Activated T-cell treated with anti-CD3 and anti-CD28 coated beads, Interleukin-2, amount 50 U/mL, for 72 hours (primary cell): ENCODE measurements at places on chromosomes 3 and 15. TPM values are rescaled to one million over a fixed set of nuclear protein-coding genes. Genes with fewer than 3 reads are reported as not detected.

DNA sequence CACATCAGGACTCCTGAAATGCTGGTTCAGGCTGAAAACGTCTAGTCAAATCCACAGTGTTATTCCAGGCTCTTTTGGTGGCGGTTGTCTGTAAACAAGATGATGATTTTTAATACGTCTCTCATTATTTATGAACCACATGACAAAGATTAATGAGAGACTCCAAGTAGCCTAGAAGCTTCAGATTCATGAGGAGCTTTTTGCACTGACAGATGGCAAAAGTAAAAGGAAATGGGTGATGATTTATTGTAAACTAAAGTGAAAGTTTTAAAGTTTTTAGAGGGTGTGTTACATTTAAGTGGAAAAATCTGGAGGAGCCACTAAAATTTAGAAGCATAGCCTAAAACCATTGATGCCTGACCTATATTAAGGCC lies 77.0 kb downstream of the BBX start:
- peak overlapping the region; percentile 88 for H3K4me3 ChIP-seq
- H3K36me3 ChIP-seq, result no peaks in the 10 kb centered on the region
- H3K27me3 ChIP-seq, result no peaks in the 10 kb centered on the region
- no peak for DNase-seq
- peak overlapping the region; percentile 97 for H3K27ac ChIP-seq
- peaks cover 57% of the 10 kb centered on the region for H3K4me1 ChIP-seq

- peaks cover 91% of the 10 kb centered on the region for H3K4me1 ChIP-seq
- H3K27me3 ChIP-seq, result no peaks in the 10 kb centered on the region
- H3K27ac ChIP-seq, result peak overlapping the region; percentile 57
- peaks cover 4% of the 10 kb centered on the region for H3K36me3 ChIP-seq
- peak overlapping the region; percentile 90 for H3K4me3 ChIP-seq
These were observed 11.5 kb downstream of the CSK start for GRCh38 chr15:74793135-74794028.

DNA sequence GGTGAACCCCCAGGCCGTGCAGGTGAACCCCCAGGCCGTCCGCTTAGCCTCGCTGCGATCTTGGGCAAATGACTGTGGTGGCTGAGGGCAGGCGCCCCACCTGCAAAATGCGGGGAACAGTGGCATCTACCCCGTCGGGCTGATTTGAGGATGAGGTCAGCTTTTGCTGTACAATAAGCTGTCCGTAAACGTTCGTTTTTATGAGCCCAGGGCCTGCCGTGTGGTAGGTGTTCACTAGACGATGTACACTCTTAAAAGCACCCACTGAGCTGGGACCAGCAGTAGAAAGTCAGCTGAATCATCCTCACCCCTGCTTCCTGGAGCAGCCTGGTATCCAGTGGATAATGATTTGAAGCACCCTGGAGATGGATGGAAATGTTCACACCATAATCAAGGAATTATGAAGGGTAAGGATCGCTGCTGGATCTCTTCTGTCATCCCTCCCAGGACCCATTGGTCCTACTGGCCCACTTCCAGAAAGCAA lies 943 bp upstream of the PCSK6 start:
- peak overlapping the region; percentile 69 for H3K4me3 ChIP-seq
- no peak overlapping the region for H3K27ac ChIP-seq
- peaks cover 2% of the 10 kb centered on the region for H3K36me3 ChIP-seq
- DNase-seq, result no peak
- H3K4me1 ChIP-seq, result peaks cover 7% of the 10 kb centered on the region

- H3K4me1 ChIP-seq, result no peaks in the 10 kb centered on the region
- H3K27me3 ChIP-seq, result peaks cover 5% of the 10 kb centered on the region
- no peak overlapping the region for H3K4me3 ChIP-seq
- no peak overlapping the region for H3K27ac ChIP-seq
- no peaks in the 10 kb centered on the region for H3K36me3 ChIP-seq
- DNase-seq, result peak; percentile 42
These were observed 107.6 kb downstream of the PEX5L start for GRCh38 chr3:179929091-179929529.

- peaks cover 61% of the 10 kb centered on the region for H3K4me1 ChIP-seq
- peak; percentile 23 for DNase-seq
- no peak overlapping the region for H3K27ac ChIP-seq
- H3K27me3 ChIP-seq, result no peaks in the 10 kb centered on the region
- H3K36me3 ChIP-seq, result peaks cover 14% of the 10 kb centered on the region
These were observed 61.9 kb downstream of the BTLA start for GRCh38 chr3:112437146-112438022.

DNA sequence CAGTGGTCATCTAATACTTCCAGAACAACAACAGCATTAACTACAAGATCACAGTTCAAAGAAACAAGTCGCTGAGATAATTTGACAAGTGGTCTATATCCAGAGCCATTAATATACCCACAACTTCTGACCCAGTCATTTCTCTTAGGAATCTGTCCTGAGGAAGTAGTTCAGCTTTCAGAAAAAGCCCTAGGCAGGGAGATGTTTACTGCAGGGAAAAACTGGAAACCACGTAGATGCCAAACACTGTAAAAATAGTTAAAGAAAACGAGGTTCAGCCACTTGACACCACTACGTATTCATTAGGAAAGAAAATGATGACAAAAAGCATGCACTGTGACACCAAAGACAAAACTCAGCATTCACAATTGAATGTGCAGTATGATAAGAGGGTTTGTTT lies 22.3 kb upstream of the CDCP1 start:
- no peaks in the 10 kb centered on the region for H3K27me3 ChIP-seq
- no peak overlapping the region for H3K4me3 ChIP-seq
- DNase-seq, result no peak

DNA sequence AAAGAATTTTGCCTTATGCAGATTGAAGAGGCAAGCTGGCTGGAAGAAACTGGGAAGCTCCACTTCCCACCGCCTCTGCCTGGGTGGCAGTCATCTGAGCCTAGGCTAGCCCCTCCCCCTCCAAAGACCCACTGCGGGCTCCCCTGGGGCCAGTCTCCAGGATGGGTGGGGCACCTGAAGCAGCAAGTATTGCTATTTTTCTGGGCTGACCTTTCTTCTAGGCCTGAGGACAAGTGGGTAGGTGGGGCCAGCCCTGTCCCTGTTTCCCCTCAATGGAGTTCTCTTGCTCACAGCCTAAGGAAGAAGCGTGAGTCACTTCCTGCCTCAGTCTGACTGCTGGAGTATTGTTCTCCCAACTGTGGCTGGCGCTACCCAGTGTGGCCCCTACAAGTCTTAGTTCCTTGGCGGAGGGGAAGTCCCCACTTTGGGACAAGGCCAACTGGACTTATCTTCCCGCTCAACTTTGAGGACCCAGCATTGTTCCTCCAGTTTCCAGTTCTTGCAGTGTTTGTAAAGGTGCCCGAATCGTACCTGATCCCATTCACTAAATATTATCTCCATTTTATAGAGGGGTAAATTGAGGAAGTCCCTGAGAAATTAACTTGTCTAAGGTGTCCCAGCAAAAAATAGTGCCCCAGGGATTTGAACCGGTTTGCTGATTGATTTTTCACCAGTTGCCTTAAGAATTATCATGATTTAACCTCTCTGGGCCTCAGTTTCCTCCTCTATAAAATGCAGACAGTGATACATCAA lies 1.4 kb downstream of the FURIN start:
- peaks cover 65% of the 10 kb centered on the region for H3K4me1 ChIP-seq
- DNase-seq, result peak; percentile 73
- peaks cover 31% of the 10 kb centered on the region for H3K36me3 ChIP-seq
- peak overlapping the region; percentile 100 for H3K27ac ChIP-seq
- peak overlapping the region; percentile 96 for H3K4me3 ChIP-seq

DNA sequence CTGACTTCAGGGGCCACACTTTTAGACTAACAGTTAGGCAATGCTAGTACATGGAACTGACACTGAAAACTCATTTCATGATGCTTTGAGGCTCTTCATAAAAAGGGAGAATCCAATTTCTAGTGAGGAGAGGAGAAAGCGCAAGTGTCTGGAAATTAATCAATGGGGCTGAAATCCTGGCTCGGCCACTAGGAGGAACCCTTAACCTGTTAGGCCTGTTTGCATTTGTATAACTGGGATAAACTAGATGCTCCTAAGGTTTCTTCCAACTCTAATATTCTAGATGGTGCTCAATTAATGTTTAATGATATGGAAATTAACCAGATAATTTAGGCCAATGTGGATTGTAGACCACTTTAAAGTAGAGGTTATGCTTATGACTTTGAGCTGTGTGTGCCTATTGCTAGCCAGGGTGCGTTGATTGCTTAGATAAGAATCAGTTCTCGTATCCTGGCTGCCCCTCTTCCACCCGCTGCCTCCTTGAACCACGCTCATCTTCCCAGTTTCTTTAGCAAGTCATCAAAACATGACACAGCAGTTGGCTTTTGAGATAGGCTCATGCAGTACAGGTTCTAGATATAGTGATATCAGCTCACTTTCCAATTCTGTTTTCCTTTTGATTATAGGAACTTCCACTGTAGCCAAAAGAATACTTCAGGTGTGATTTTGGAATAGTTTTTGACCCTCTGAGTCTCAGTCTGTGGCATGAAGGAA lies 16.8 kb upstream of the CRBN start:
- no peak overlapping the region for H3K27ac ChIP-seq
- H3K4me3 ChIP-seq, result no peak overlapping the region
- peaks cover 30% of the 10 kb centered on the region for H3K4me1 ChIP-seq
- no peaks in the 10 kb centered on the region for H3K36me3 ChIP-seq

DNA sequence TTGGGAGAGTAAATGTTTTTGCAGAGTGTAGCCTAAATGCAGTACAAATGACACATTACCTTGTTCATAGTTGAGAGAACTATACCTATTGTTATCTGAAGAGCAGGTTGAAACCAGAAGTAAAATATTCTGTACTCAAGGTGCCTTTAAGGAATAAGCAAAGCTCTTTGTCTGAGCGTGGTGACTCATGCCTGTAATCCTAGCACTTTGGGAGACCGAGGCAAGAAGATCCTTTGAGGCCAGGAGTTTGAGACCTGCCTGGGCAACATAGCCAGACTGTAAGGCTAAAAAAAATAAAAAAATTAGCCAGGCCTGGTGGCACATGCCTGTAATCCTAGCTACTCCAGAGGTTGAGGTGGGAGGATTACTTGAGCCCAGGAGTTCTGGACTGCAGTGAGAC lies 2.2 kb upstream of the RNF13 start:
- peaks cover 35% of the 10 kb centered on the region for H3K4me1 ChIP-seq
- no peak for DNase-seq
- H3K27me3 ChIP-seq, result peaks cover 10% of the 10 kb centered on the region

GRCh38 chr3:108412121-108412750 lies 98.2 kb downstream of the MYH15 start:
- no peaks in the 10 kb centered on the region for H3K36me3 ChIP-seq
- DNase-seq, result no peak
- peaks cover 13% of the 10 kb centered on the region for H3K27me3 ChIP-seq
- peaks cover 19% of the 10 kb centered on the region for H3K4me1 ChIP-seq

DNA sequence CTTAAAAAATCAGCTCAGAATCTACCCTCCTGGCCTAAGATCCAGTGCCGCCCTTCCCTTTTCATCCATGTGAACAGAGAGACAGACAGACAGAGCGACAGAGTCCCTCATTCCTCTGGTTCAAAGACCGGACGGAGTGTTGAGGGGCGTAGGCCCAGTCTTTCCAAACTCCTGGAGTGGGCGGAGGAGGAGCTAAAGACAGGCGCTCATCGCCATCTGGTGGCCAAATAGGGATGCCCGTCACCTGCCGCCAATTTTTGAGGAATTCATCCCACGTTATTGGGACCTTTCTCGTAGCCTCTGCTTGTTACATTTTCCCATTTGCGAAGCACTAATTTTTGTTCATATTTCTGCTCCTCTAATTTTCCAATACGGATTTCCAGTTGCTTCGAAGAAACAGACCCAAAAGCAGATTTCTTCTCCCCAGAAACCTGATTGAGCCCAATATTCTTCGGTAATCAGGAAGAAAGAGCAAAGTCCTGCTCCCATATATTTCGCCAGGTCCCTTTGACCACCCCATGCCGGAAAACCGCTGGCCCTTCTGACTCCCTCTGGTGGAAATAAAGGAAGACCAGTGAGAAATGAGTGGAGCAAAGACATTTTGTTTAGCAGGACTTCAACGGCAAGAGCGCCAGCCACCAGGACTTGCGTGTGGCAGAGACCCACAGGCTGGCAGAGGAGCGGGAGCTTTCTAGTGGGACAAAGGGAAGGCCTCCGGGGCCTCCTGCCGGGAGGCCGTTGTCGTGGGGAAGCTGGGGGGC lies 88.0 kb downstream of the LRRK1 start:
- DNase-seq, result peak; percentile 71
- no peak overlapping the region for H3K27ac ChIP-seq
- peaks cover 20% of the 10 kb centered on the region for H3K4me1 ChIP-seq
- H3K36me3 ChIP-seq, result no peaks in the 10 kb centered on the region
- peak overlapping the region; percentile 94 for H3K4me3 ChIP-seq
- H3K27me3 ChIP-seq, result peaks cover 7% of the 10 kb centered on the region

- no peaks in the 10 kb centered on the region for H3K27me3 ChIP-seq
- H3K4me3 ChIP-seq, result no peak overlapping the region
- no peak for DNase-seq
- H3K27ac ChIP-seq, result no peak overlapping the region
These were observed 99.7 kb downstream of the PRICKLE2 start for GRCh38 chr3:64125561-64125960.

- peaks cover 55% of the 10 kb centered on the region for H3K4me1 ChIP-seq
- no peak overlapping the region for H3K4me3 ChIP-seq
- peak overlapping the region; percentile 26 for H3K27ac ChIP-seq
- DNase-seq, result no peak
- peaks cover 3% of the 10 kb centered on the region for H3K36me3 ChIP-seq
- H3K27me3 ChIP-seq, result no peaks in the 10 kb centered on the region
These were observed 6.8 kb downstream of the TLNRD1 start for GRCh38 chr15:81007428-81008064.

DNA sequence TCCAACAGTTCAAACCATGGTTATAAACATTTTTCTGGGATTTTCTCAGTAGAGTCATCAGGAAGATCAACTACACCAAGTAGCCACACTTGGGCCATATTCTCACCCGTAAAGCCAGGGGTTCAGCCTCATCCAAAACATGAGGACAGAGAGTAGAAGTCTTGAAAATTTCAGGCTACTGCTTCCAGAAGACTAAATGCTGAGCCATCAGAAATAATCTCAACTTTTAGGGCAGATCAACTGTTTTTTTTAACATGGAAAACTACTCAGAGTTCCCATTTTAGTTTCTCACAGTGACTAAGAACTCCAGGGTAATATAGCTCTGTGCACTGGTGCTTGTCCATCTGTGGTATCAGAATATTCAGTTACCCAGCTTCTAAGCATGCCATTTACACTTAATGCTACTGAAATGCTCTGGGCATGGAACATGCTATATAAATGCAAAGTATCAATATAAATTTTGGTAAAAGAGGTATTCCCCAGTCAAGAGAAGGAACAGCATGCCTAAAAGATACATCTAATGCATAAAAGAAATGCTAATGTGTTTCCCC lies 300.1 kb upstream of the LRRN1 start:
- H3K36me3 ChIP-seq, result no peaks in the 10 kb centered on the region
- H3K4me1 ChIP-seq, result no peaks in the 10 kb centered on the region
- H3K4me3 ChIP-seq, result no peak overlapping the region

GRCh38 chr3:62184559-62184958 lies 188.8 kb downstream of the FEZF2 start:
- H3K4me1 ChIP-seq, result no peaks in the 10 kb centered on the region
- DNase-seq, result no peak
- H3K4me3 ChIP-seq, result no peak overlapping the region
- H3K27ac ChIP-seq, result no peak overlapping the region
- peaks cover 4% of the 10 kb centered on the region for H3K27me3 ChIP-seq

Gene NR2E3
- total RNA-seq, result not detected

Gene TRPC1
- 5.6 TPM for total RNA-seq

Gene GP5
- total RNA-seq, result 1.6 TPM

Gene RPN1
- total RNA-seq, result 155 TPM

Gene B3GALNT1
- total RNA-seq, result 2.7 TPM

Gene GOLGA6A
- total RNA-seq, result 0.53 TPM

Gene RYK
- 18.1 TPM for total RNA-seq

Gene CHAC1
- 77.8 TPM for total RNA-seq
